ENCODE measurements at places on chromosomes 1 and 21. TPM values are rescaled to one million over a fixed set of nuclear protein-coding genes. Genes with fewer than 3 reads are reported as not detected.

The MEX3A gene
- 64.6 TPM for total RNA-seq

The CACNA1S gene
- total RNA-seq: 0.04 TPM

The GNAT2 gene
- not detected for total RNA-seq

The FLG2 gene
- not detected for total RNA-seq

The BRINP3 gene
- not detected for total RNA-seq

The CD1C gene
- not detected for total RNA-seq

The YOD1 gene
- total RNA-seq: 9.4 TPM

The KRTAP12-2 gene
- not detected for total RNA-seq

GRCh38 chr1:37946703-37947360, at the start of gene INPP5B:
INPP5B (minus strand) TSS chr1:37947053; CDS start chr1:37946308, 745 bp downstream.
- peak; percentile 94 for DNase-seq
- no peak within 1 kb of the TSS for H3K27ac ChIP-seq
- no peaks in the 10 kb centered on the region for H3K27me3 ChIP-seq

DNA sequence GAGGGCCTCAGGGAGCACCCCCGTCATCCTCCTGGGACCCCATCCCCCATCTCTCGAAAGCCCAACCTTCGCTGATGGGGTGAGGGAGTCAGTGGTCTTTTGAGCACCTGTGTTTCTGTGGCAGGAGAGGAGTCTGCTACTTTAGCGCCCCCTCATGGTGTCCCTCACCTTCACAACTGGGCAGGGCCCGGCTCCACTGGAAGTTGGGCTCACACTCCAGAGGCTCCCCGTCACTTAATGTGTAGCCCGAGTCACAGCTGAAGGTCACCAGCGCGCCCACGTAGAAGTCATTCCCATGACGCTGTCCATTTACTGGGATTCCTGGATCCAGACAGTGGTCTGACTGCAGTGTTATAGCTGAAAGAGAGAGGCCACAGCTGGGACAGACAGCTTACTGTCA, 139.5 kb upstream of the HMGB4 start:
- peaks cover 21% of the 10 kb centered on the region for H3K36me3 ChIP-seq
- DNase-seq: peak; percentile 46
- no peak overlapping the region for H3K4me3 ChIP-seq
- H3K4me1 ChIP-seq: no peaks in the 10 kb centered on the region

GRCh38 chr1:94952539-94952938, 25.6 kb upstream of the CNN3 start:
- no peaks in the 10 kb centered on the region for H3K36me3 ChIP-seq
- no peaks in the 10 kb centered on the region for H3K27me3 ChIP-seq
- peaks cover 3% of the 10 kb centered on the region for H3K4me1 ChIP-seq
- no peak for DNase-seq
- no peak overlapping the region for H3K4me3 ChIP-seq

- no peak overlapping the region for H3K27ac ChIP-seq
- no peaks in the 10 kb centered on the region for H3K4me1 ChIP-seq
- no peaks in the 10 kb centered on the region for H3K36me3 ChIP-seq
- DNase-seq: peak; percentile 62
- no peaks in the 10 kb centered on the region for H3K27me3 ChIP-seq
Observed at GRCh38 chr1:201171063-201172036, 17.1 kb upstream of the TMEM9 start.

DNA sequence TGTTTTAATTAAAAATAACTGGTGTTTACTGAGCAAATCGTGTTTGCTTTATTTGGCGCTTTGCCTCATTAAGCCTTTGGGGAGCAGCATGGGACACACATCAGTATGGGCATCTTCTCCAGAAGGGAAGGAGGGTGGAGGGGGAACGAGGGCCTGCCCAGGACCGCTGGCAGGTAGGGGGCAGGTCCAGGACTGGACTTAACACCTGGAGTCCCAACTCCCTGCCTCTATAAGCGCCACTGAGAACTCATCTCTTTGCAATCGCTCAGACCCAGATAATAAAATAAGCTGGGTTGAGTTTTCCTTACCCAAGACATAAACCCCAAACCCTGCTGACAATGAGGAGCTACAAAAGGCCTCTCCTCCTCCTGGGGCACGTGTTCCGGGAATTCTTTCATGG, 15.1 kb downstream of the ABCG1 start:
- H3K36me3 ChIP-seq: no peaks in the 10 kb centered on the region
- H3K27ac ChIP-seq: no peak overlapping the region
- DNase-seq: no peak
- peaks cover 8% of the 10 kb centered on the region for H3K27me3 ChIP-seq
- no peaks in the 10 kb centered on the region for H3K4me1 ChIP-seq

DNA sequence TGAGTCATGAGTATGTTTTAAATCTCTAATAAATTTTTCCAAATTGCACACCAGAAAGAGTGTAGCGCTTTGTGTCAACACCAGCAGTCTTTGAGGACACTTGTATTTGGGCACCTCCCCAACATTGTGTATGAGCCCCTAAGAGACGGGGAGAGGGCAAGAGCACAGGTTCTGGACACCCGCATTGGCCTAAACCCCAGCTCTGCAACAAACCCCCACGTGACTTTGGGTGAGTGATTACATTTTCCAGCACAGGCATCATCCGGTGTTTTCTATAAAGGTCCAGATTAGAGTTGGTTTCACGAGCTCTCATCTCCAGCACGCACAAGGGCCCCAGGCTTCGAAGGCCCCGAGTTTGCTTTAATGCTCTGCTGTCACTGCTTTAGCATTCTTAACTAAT, 66.3 kb upstream of the SLC45A1 start:
- H3K27me3 ChIP-seq: no peaks in the 10 kb centered on the region
- H3K27ac ChIP-seq: no peak overlapping the region
- no peak overlapping the region for H3K4me3 ChIP-seq

- no peaks in the 10 kb centered on the region for H3K27me3 ChIP-seq
- no peak overlapping the region for H3K27ac ChIP-seq
- H3K4me3 ChIP-seq: no peak overlapping the region
- peaks cover 17% of the 10 kb centered on the region for H3K4me1 ChIP-seq
Observed at GRCh38 chr1:183807549-183808168, 2.7 kb downstream of the RGL1 start.

- no peak overlapping the region for H3K27ac ChIP-seq
- H3K4me1 ChIP-seq: peaks cover 2% of the 10 kb centered on the region
- no peak overlapping the region for H3K4me3 ChIP-seq
- no peak for DNase-seq
Observed at GRCh38 chr1:226473325-226473724, 65.4 kb upstream of the PARP1 start.

GRCh38 chr1:115288591-115289198, 49.4 kb downstream of the NGF start:
- H3K27me3 ChIP-seq: no peaks in the 10 kb centered on the region
- peaks cover 2% of the 10 kb centered on the region for H3K4me1 ChIP-seq
- no peak overlapping the region for H3K4me3 ChIP-seq
- H3K36me3 ChIP-seq: peaks cover 1% of the 10 kb centered on the region

- DNase-seq: no peak
- no peaks in the 10 kb centered on the region for H3K36me3 ChIP-seq
- H3K4me1 ChIP-seq: no peaks in the 10 kb centered on the region
- no peak overlapping the region for H3K4me3 ChIP-seq
- no peak overlapping the region for H3K27ac ChIP-seq
Observed at GRCh38 chr1:29392486-29393450, 156.4 kb downstream of the PTPRU start.

DNA sequence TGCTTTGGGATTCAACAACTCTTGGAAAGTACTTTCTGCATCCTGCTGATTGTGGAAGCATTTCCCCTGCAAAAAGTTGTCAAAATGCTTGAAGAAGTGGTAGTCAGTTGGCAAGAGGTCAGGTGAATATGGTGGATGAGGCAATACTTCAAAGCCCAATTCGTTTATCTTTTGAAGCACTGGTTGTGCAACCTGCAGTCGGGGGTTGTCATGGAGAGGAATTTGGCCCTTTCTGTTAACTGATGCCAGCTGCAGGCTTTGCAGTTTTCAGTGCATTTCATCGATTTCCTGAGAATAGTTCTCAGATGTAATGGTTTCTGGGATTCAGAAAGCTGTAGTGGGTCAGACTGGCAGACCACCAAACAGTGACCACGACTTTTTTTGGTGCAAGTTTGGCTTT, 47.6 kb upstream of the GJA5 start:
- no peaks in the 10 kb centered on the region for H3K36me3 ChIP-seq
- no peak for DNase-seq
- no peaks in the 10 kb centered on the region for H3K27me3 ChIP-seq
- H3K27ac ChIP-seq: no peak overlapping the region
- no peaks in the 10 kb centered on the region for H3K4me1 ChIP-seq

- H3K27me3 ChIP-seq: no peaks in the 10 kb centered on the region
- no peaks in the 10 kb centered on the region for H3K36me3 ChIP-seq
- peaks cover 3% of the 10 kb centered on the region for H3K4me1 ChIP-seq
- H3K27ac ChIP-seq: no peak overlapping the region
Observed at GRCh38 chr1:226784081-226785049, 45.3 kb upstream of the ITPKB start.

- H3K27me3 ChIP-seq: no peaks in the 10 kb centered on the region
- peak; percentile 91 for DNase-seq
- peak within 1 kb of the TSS; percentile 92 for H3K4me3 ChIP-seq
- peaks cover 5% of the 10 kb centered on the region for H3K4me1 ChIP-seq
- H3K27ac ChIP-seq: peak within 1 kb of the TSS; percentile 4
- peaks cover 37% of the 10 kb centered on the region for H3K36me3 ChIP-seq
Observed at GRCh38 chr1:166838766-166839599, at the start of gene POGK. POGK (plus strand) TSS chr1:166839475; CDS start chr1:166840957, 1,482 bp downstream.

DNA sequence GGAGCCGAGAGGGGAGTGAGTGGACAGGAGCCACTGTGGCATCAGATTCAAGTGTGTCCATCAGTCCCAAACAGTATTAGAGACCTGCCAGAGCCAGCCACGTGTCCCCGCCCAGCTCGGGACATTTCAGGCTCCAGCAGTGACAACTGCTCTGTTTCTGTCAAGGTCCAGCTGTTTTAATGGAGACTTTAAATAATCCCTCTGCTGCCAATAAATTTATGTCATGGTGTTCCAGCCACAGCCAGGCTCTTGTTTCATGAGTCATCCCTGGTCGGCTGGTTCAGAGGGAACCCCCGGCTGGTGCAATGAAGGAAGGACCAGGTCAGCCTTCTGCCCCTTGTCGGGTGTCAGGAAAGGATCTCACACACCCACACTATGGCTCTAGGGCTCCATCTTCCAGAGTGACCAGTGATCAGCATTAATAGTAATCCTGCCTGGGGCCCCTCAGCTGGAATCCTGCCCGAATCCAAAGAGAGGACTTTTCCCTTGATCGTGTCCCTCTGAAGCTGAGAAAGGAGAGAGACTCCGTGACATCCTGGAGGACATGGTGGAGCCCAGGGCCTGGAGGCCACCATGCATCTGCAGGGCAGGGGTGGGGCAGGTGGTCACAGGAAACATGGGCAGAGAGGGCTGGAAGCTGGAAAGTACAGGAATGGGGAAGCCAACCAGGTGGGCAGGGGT, 197.3 kb downstream of the MATN1 start:
- no peaks in the 10 kb centered on the region for H3K27me3 ChIP-seq
- H3K36me3 ChIP-seq: no peaks in the 10 kb centered on the region
- H3K4me1 ChIP-seq: no peaks in the 10 kb centered on the region
- H3K27ac ChIP-seq: no peak overlapping the region

DNA sequence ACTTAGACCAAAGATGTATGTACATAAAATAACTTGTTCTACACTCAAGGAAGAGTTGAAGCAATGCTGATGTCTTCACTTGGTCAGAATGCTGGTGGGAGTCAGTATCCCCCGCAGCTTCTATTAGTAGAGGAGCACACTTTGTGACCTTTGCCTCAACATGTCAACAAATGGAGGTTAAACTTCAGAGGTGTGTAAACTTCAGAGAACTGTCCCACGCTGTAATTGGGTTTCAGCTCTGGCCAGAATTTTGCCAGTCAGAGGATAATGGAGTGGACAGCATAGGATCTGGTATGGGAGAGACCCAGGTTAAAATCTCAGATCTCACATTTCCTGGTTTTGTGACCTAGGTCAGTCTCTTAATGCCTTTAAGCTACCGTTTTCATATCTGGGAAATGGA, 107.6 kb upstream of the ZNF644 start:
- peaks cover 3% of the 10 kb centered on the region for H3K4me1 ChIP-seq
- no peak overlapping the region for H3K27ac ChIP-seq
- no peaks in the 10 kb centered on the region for H3K27me3 ChIP-seq
- H3K4me3 ChIP-seq: no peak overlapping the region
- H3K36me3 ChIP-seq: no peaks in the 10 kb centered on the region

- no peaks in the 10 kb centered on the region for H3K27me3 ChIP-seq
- H3K4me1 ChIP-seq: no peaks in the 10 kb centered on the region
- no peak for DNase-seq
- H3K4me3 ChIP-seq: no peak overlapping the region
Observed at GRCh38 chr1:172898866-172899265, 151.9 kb downstream of the TNFSF18 start.

GRCh38 chr1:169618367-169618766, 11.6 kb downstream of the SELP start:
- H3K36me3 ChIP-seq: no peaks in the 10 kb centered on the region
- H3K4me3 ChIP-seq: no peak overlapping the region
- DNase-seq: no peak

DNA sequence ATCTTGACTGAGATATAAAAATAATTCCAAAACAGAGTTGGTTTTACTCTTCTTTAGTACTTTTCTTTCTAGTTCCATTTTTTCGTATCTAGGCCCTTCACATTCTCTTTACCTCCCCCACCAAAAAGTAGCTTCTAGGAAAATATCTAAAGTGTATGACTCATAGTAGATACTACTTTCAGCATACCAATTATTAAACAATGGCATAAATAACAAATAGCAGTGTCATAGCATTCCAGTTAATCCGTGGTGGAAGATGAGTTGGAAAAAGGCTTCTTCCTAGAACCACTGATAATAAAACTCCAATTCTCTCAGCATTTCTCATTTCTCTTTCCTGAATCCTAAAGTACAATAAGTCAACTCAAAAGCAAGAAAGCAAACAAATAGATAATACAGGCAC, 859.0 kb upstream of the B3GALT2 start:
- H3K4me3 ChIP-seq: no peak overlapping the region
- no peaks in the 10 kb centered on the region for H3K27me3 ChIP-seq
- no peak for DNase-seq
- H3K36me3 ChIP-seq: no peaks in the 10 kb centered on the region
- H3K4me1 ChIP-seq: no peaks in the 10 kb centered on the region
- no peak overlapping the region for H3K27ac ChIP-seq

GRCh38 chr1:29218223-29218622, 12.5 kb downstream of the MECR start:
- H3K4me3 ChIP-seq: no peak overlapping the region
- no peak overlapping the region for H3K27ac ChIP-seq
- no peak for DNase-seq

GRCh38 chr1:206560007-206560716, 52.1 kb downstream of the EIF2D start:
- no peaks in the 10 kb centered on the region for H3K4me1 ChIP-seq
- no peak for DNase-seq
- H3K4me3 ChIP-seq: no peak overlapping the region
- peaks cover 6% of the 10 kb centered on the region for H3K27me3 ChIP-seq
- no peaks in the 10 kb centered on the region for H3K36me3 ChIP-seq
- no peak overlapping the region for H3K27ac ChIP-seq

- peak; percentile 80 for DNase-seq
- H3K27ac ChIP-seq: no peak overlapping the region
- H3K27me3 ChIP-seq: no peaks in the 10 kb centered on the region
- peaks cover 6% of the 10 kb centered on the region for H3K36me3 ChIP-seq
Observed at GRCh38 chr1:6448749-6449631, 17.0 kb downstream of the TNFRSF25 start.

- H3K27me3 ChIP-seq: no peaks in the 10 kb centered on the region
- no peak within 1 kb of the TSS for H3K27ac ChIP-seq
- peaks cover 30% of the 10 kb centered on the region for H3K36me3 ChIP-seq
- peak; percentile 92 for DNase-seq
Observed at GRCh38 chr1:77219166-77219887, at the start of gene PIGK. PIGK (minus strand) TSS chr1:77219430; CDS start chr1:77219402, 28 bp downstream.

All from H9 (cell line).